ENCODE measurements at places on chromosomes 1 and 21.

DNA sequence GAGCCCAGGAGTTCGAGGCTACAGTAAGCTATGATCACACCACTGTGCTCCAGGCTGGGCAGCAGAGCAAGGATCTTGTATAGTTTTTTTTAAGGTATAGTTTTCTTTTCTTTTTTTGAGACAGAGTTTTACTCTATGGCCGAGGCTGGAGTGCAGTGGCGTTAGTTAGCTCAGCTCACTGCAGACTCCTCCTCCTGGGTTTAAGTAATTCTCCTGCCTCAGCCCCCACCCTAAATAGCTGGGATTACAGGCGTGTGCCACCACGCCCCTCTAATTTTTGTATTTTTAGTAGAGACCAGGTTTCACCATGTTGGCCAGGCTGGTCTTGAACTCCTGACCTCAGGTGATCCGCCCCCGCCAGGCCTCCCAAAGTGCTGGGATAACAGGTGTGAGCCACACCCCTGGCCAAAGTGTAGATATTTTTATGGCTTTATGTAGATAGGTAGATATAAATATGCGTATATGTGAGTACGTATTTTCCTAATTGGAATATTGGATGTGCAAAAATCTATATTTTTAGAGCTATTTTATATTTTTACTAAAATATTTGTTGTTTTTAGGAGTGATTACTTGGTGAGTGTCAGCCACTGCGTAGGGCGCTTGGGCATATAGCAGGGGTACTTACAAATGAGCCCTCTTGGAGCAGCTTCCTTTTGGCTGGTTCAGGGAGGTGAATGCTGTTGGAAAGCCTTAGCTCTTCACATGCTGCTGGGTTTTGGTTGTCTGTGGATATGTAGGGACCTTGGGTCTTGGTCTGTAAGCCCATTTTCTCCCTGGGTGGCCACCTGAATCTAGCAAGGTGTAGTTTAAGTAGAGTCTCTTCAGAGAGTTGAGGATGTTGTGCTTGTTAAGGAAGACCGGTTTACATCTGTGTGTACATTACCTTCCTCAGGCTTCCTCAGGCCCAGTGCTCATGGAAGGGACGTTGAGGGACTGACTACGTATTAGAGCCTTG is 9.5 kb downstream of the KDM4A start:
- DNase-seq: no peak

DNA sequence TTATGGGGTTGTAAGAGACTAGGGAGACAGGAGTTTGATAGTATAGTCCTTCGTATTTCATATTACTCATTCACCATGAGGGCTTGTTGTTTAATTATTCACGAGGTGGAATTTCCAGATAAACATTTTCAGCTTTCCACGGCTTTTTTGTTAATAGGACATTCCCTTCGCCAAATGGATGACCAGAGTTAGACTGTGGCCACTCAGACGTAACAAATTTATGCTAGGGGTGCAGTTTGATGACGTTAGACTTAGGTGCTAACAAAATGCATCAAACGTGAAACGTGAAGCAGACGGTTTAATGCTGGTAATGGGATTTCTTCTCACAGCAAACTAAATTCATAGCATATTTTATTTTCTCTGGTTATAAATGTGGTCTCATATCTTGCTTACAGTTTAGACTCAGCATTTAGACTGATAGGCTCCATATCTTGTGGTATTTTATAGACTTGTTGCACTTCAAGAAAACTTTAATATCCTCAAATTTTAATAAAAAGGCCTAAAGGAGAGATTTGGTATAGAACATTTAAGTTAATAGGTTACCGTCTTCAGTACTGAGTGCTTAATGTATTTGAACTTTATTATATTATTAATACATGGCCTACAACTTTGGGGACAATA is 2.3 kb downstream of the DHX9 start:
- DNase-seq: peak; percentile 42

- DNase-seq: peak; percentile 10
Observed at GRCh38 chr1:1085171-1085841, 11.2 kb upstream of the RNF223 start.

DNA sequence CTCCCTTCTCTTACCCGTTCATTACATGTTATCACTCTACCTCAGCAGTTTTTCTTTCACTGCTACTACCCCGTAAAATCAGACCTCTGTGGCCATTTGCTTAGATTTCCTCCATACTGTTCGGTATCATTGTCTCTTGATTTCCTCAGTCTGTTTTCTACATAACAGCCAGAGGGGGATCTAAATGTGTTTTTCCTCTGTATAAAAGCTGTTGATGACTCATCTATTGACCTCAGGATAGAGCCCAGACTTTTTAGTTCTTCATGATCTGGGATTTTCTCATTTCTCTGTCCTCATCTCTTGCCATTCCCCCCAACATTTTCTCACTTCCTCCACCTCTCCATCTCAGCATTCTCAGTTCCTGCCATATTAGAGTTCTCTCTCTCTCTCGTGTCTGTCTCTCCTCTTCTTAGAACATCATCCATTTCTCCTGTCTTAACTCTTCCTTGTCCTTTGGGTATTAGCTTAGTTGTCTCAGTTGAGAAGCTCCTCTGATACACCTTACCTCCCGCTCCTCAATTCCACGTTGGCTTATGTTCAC is 10.5 kb downstream of the OTUD3 start:
- DNase-seq: no peak

GRCh38 chr1:217856342-217857034 is 225.3 kb downstream of the SPATA17 start:
- DNase-seq: no peak

DNA sequence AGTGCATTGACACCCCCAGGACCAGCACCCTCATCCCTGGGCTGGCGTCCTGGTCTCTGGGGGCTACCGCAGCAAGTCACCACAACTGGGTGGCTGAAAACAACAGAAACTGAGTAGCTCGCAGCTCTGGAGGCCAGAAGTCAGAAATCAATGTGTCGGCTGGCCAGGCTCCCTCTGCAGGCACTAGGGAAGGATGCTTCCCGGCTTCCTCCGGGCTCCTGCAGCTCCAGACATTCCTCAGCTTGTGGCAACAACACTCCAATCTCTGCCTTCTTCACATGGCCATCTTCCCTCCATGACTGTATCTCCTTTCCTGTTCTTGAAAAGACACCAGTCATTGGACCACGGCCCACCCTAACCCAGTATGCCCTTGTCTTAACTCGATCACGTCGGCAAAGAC is 224.2 kb downstream of the NPHP4 start:
- DNase-seq: no peak
